KBM-7 (cell line): ENCODE measurements at places on chromosomes 1 and 21.

GRCh38 chr1:28983509-28984310 is 69.3 kb downstream of the EPB41 start:
- DNase-seq = no peak

GRCh38 chr21:25296252-25296651 is 311.0 kb downstream of the MRPL39 start:
- peak; percentile 9 for DNase-seq

DNA sequence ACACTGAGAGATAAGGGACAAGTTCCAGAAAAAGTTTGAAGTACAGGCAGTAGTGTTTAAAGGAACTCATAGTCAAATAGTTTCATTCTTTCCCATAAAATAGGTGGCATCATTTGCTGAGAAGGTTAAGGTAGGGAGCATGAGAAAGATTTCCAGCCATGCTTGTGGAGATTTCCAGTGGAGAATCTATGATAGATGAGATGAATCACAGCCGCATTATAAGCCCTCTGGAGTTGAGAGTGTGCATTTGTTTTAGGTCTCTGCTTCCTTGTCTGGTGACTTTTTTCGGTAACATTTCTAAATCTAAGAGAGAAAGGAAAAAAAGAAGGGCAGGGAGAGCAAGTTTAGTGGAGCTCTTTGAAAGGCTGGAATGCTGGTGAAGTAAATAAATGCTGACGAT is 108.7 kb downstream of the DISP1 start:
- DNase-seq = no peak

DNA sequence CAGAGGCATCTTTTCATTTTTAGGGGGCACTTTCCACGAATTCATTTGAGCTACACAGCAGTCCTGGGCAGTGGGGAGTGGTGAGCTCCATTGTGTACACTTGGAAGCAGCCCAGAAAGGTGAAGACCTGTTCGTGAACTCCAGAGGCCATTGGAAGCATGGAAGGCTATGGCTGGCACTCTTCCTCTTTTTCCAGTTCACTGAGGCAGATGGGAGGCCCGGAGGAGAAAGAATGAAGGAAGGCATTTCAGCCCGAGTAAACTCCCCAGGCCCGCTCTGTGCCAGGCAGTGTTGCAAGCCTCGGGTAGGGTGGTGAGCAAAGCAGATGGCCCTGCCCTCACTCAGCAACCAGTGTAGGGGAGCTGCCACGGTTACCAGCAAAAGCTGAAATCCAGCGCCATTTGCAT is 673 bp upstream of the DHCR24 start:
- DNase-seq = peak; percentile 54

- no peak for DNase-seq
These were observed 42.7 kb upstream of the SLC19A2 start for GRCh38 chr1:169528215-169529067.

GRCh38 chr1:203609979-203610493 is 16.6 kb upstream of the ATP2B4 start:
- DNase-seq = peak; percentile 54

DNA sequence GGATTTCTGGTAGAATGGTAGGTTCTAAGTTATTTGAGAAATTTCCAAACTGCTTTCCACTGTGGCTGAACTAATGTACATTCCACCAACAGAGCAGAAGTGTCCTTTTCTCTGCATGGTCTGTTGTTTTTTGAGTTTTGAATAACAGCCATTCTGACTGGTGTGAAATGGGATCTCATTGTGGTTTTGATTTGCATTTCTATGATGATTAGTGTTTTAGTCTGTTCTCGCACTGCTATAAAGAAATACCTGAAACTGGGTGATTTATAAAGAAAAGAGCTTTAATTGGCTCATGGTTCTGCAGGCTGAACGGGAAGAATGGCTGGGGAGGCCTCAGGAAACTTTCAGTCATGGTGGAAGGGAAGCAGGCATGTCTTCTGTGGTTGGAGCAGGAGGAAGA is 80.3 kb downstream of the SDCCAG8 start:
- DNase-seq = no peak

GRCh38 chr21:45411810-45412206 is 6.8 kb downstream of the COL18A1 start:
- no peak for DNase-seq

GRCh38 chr21:35081861-35082260 is 32.8 kb upstream of the RUNX1 start:
- no peak for DNase-seq

- DNase-seq = no peak
These were observed 26.8 kb downstream of the SZRD1 start for GRCh38 chr1:16393570-16394521.

DNA sequence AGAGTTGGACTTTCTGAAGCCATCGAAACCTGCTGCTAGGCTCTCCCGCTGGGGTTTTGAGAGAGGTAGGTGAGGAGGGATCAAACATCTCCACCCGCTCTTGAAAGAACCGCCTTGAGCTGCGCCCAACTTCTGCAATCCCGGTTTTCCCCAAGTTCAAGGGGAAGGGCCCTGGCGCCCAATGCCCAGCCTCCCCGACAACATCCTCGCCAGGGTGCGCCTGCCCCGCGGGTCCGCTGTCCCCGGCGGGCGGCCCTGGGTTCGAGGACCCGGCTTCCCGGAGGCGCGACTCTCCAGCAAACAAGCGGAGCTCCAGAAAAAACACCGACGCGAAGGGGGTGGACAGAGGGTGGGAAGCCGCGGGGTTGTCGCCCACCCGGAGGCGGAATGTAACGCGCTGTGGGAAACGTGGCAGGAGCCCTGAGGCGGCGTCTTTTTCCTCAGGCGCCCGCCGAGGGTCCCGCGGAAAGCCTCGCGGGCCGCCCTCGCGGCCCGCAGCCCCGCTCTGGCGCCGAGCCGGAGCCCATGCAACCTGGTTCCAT is 607 bp downstream of the BTG3 start:
- DNase-seq = no peak

GRCh38 chr21:35617491-35617890 is 442.8 kb downstream of the SETD4 start:
- DNase-seq = no peak

DNA sequence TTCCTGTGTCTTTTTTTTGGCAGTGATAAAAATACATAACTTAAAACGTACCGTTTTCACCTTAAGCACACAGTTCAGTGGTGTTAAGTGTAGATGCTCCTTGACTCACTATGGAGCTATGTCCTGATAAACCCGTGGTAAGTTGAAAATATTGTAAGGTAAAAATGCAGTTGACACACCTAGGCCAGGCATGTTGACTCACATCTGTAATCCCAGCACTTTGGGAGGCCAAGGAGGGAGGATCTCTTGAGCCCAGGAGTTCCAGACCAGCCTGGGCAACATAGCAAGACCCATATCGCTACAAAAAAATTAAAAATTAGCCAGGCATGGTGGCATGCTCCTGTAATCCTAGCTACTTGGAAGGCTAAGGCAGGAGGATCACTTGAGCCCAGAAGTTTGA is 73.6 kb upstream of the COG2 start:
- no peak for DNase-seq

DNA sequence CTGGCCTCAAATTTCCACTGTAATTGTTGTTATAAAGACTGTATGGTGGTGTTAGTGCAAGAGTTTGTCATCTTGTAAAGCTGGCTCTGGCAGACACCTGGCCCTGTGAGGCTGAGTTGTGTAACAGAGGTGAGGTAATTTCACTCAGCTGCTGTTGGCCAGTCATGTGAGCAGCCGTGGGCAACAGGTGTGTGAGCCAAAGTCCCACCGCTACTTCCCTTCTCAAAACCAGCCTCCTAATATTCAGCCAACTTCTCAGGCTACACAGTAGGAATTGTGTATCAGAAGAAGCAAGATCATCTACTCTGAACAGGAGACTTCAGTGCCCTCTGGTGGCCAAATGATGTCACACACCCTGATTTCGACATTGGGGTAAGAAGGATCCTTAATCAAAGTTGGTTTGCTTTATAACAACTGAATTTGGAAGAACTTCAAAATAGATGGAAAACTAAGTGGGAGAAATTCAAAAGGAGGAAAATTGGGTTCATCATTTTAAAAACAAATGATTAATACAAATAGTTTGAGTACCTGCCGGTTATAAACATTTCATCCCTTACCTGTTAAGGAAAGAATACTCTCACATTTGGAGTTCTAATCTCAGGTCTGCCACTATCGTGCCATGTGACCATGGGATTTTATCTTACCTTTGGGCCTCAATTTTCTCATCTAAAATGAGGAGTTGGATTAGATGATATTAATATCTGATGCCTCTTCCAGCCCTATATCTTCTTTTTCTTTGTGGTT is 2.6 kb upstream of the CREG1 start:
- DNase-seq = peak; percentile 80

- DNase-seq = peak; percentile 72
These were observed 772 bp downstream of the UCK2 start for GRCh38 chr1:165828103-165828668.

DNA sequence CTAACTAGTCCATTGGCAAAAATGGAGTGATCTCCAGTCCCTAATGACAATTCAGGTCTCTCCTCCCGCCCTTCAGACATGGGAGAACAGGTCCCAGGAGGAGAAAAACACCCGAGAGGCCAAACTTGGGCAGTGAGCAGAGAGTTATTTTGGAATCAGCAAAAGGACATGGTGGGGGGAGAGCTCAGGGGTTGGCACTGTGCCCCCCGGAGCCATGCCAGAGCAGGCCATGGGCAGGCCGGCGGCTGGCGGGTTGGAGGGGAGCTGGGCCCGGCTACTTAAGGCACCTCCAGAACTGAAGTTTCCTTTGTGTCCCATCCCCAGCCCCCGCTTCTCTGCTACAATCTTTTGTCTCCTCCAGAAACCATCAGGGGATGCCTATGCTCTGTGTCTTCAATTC is 7.1 kb downstream of the LGR6 start:
- no peak for DNase-seq

- DNase-seq = peak; percentile 73
These were observed 89.0 kb downstream of the URB2 start for GRCh38 chr1:229714964-229715603.

DNA sequence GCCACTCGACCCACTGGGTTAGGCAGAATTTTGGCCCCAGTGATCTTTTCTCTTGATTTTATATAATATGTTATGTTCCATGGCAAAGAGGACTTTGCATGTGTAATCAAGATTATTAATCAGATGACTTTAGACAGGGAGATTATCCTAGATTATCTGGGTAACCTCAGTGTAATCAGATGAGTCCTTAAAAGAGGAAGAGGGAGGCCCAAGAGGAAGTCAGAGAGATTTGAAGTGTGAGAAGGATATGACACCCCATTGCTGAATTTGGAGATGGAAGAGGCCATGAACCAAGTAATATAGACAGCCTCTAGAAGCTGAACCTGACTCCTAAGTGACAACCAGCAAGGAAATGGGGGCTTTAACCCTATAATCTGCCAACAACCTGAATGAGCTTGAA is 117.1 kb upstream of the CSF3R start:
- DNase-seq = no peak

DNA sequence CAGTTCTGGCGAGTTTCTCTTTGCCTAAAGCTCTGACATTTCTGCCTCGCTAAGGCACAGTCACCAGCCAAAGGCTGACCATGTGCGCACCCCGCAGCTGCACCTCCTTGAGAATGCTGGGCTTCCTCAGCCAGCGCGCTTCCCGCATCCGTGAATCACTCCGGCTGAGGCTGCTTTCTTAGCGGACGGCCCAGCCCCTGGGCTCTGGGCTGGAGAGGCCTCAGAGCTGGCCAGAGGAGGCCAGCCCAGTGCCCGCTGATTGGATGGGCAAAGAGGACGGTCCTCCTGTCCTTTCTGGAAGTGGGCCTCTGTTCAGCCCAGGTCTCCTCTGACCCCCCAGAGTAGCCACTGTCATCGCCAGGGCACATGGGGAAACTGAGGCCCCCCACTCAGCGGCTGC is 56.1 kb downstream of the PRDM16 start:
- no peak for DNase-seq

DNA sequence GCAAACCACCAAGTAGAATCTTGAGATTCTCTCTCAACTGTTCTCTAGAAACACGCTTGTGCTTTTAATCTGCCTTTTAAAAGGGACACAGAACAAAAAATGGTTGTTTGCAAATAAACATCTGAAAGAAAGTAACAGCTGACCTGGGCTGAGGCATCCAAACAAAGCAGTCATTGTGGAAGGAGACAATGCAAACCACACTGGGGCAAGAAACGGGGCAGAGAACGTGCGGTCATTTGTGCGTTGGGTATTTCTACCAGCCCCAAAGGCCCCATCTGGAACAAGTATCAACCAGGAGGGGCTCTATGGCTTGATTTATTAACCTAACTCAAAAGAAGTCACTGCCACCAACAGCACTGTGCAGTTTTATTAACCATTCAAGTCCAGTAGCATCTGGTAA is 6.0 kb downstream of the STMN1 start:
- no peak for DNase-seq

- no peak for DNase-seq
These were observed 1360.5 kb upstream of the ADGRL4 start for GRCh38 chr1:80367058-80367457.

- no peak for DNase-seq
These were observed 207.5 kb downstream of the KCNK2 start for GRCh38 chr1:215290018-215290417.

- no peak for DNase-seq
These were observed 125.7 kb downstream of the FMN2 start for GRCh38 chr1:240217403-240217802.

- DNase-seq = peak; percentile 77
These were observed 14.9 kb downstream of the ABCA4 start for GRCh38 chr1:94105957-94106529.

GRCh38 chr1:78687914-78688313 is 38.3 kb downstream of the IFI44 start:
- no peak for DNase-seq

- no peak for DNase-seq
These were observed 12.8 kb upstream of the PRDM2 start for GRCh38 chr1:13687151-13687715.

- DNase-seq = no peak
These were observed 41.5 kb upstream of the ATP1A1 start for GRCh38 chr1:116331523-116331922.

DNA sequence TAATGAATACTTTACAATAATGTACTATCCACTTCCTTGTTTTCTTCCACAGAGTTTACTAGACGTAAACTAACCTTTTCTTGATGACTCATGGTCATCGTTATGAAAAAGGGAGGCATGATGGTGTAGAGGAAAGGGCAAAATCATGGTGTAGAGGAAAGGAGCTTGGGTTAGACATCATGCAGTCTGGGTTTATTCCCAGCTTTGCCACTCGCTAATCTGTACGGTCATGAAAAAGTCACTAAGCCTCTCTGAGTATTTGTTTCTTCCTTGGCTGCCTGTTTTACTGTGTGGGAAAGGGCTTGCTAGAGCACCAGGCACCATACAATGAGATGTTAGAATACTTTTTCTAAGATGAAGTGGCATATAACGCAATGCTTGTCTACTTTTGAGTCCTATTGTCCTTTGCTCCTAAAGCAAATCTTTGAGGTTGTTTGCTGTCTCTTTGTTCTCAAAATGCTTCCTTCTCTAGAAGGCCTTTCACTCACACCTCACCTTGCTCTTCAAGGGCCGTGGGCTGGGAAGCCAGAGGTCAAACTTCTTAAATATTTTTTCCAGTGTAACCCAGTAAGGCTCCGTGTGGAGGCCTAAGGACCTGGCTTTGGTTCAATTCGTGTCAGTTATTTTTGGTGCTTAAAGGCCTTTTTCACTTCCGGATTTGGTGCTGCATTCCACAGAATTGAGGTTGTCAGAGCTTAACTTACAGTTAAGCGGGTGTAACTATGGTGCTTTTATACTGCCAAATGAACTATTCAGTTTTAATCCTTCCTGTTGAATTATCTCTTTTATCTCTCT is 9.9 kb upstream of the ETV3 start:
- DNase-seq = peak; percentile 68
